ENCODE measurements at places on chromosomes 5 and 9. TPM values are rescaled to one million over a fixed set of nuclear protein-coding genes. Genes with fewer than 3 reads are reported as not detected.

TAF11L11 gene
- polyA plus RNA-seq = not detected

SPINK6 gene
- not detected for polyA plus RNA-seq

CXCL14 gene
- polyA plus RNA-seq = not detected

- DNase-seq = no peak
Observed at GRCh38 chr5:65098393-65098792, 329.7 kb downstream of the CWC27 start.

- DNase-seq = peak; percentile 82
Observed at GRCh38 chr9:34428325-34428958, 29.9 kb downstream of the FAM219A start.

DNA sequence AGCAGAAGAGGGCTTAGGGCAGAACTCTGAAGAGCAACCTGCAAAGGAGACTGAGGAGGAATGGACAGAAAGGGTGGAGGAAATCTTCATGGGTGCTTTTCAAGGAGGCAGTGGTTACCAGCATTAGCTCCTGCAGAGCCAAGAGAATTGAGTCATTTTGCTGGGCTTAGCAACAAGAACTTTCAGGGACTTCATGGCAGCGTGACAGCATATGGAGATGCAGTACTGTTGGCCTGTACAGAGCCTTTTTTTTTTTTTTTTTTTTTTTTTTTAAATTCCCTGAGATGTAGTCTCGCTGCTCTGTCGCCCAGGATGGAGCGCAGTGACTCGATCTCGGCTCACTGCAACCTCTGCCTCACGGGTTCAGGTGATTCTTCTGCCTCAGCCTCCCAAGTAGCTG is 296.0 kb upstream of the DMRT1 start:
- no peak for DNase-seq

DNA sequence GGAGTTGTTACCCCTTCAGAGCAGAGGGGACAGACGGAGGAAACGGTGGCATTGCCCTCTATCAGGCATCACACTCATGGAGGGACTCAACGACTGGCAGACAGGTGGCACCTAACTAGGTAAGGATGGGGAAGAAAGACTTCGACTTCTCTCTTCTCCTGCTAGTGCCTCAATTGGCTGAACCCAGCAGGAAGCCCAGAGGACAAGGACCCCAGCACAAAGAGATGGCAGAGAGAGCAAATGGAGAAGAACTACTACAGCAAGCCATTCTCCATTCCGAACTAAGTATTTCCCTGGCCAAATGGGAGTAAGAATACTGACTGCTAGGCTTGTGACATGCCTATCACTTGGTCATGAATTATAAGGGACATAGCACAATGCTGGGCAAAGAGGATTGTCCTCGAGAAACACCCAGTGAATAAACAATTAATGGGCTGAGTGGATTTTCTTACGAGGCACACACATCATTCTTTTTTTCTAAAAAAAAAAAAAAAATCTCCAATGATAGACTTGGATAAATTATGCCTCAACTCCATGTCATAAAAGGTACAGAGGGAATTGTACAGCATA is 35.3 kb upstream of the CPEB4 start:
- no peak for DNase-seq

GRCh38 chr5:177455661-177456590 is 9.3 kb downstream of the PRR7 start:
- DNase-seq = peak; percentile 84
